ENCODE measurements at places on chromosomes 12 and 14.

DNA sequence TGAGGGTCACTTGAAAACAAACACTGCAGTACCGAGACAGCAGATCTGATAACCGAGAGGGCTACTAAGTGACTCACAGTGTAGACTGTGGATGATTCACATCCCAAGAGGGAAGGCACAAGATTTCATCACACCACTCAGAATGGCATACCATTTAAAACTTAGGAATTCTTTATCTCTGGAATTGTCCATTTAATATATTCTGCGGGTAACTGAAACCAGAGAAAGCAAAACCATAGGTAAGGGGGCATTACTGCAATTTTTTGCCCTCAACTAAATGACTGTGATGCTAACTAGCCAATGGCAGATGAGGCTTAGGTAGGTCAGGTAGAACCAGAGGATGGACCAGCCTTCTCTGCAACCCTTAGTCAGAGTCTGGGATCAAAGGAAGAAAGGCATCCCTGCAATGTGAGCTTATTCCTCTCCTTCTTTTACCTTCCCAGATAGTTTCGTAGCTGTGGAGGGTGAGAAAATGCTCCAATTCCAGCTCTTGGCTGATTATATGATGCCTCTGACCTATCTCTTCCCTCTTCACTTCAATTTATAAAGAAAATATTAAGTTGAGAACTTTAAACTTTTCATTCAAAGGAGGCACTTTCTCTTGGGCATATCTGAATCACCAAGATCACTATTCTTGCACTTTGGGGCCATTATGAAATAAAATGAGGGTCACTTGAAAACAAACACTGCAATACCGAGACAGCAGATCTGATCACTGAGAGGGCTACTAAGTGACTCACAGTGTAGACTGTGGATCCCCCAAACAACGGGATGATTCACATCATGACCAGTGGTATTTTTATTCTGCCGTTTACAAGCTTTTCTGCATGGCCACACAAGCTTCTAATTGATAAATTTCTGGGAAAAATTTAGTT is 6.8 kb downstream of the ART4 start:
- peak; percentile 73 for DNase-seq

DNA sequence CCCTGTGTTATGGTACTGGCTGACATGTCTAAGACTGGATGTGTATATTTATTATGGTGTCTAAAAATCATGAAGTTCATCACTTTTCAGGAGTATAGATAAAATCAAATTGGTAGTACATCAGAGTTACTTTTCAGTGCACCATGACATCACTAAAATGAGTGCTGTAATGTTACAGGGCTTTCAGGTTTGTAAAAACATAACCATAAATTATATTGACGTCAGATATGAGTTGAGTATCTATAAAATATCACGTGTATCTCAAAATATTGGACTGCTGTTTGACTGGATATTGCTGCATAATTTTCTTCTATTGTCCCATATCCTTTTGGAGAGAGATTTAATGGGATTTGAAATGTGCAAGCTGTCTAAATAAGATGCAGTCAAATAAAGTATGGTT is 22.0 kb downstream of the NAA30 start:
- no peak for DNase-seq

DNA sequence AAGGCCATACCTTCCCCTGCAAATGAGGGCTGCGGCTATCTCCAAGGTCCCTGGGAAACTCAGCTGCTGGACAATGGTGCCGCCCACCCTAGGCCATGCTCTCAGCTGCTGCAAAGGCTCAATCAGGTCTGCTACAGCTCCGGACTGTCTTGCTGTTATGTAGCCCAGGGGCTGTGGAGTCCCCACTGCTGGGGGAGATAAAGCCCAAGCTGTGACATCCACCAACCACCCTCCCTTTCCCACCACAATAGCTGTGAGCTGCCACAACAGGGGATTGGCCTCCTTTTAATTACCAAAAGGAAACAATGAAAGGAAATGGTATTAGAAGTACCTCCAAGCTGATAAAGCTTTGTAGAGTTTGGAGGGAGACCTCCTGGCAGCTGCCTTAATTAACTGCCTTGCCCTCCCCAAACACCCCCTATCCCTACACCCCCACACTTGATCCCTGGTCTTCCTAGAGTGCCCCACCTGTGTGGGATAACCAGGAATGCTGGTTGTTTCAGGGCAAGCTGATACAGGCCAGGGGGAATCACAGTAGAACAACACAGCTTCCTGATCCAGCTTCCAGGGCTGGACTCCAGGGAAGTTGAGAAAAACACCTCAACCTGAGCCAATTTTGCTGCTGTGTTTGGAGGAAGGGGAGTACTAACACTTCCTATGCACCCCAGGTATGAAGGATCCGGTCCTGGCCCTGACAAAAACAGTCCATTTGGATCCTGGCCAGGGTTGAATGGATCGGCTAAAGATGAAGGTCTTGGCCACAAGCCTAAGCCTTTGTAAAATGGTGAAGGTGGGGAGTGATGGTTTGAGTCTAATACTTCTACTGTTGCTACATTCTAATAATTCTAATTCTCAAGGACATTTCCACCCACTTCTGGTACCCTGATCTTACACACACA is at the start of gene VWF:
TSS of gene VWF (minus strand) at position 260 of the 899 bp plus-strand sequence. CDS start 1,474 bp downstream, outside the sequence.
- DNase-seq, result no peak

DNA sequence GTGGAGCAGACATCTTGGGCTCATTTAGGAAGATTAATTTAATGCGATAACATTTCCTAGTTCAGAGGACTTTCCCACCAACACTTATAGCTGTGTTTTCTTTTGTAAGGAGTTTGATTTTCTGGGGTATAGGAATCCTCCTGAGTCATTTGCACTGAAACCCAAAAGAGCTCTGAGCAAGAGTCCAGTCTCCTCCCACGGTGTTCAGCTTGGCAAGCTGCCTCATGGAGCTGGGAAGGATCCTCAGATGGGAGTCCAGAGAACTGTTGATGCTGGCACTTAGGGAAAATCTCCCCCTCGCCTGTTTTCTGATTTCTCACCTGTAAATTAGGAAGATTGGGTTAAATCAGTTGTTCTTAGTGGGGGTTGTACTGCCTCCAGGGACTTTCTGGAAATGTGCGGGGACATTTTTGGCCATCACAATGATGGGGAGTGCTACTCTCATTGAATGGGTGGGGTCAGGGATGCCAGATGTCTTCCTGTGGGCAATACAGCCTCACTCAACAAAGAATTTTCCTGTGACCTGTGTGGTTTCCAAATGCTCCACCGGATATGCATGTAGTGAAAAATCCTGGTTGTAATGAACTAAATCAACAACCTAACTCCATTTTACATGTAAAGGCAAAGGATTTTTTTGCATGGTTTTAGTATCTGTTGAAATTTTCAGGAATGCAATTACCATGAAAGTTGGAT is 150.6 kb downstream of the ADCK1 start:
- no peak for DNase-seq

DNA sequence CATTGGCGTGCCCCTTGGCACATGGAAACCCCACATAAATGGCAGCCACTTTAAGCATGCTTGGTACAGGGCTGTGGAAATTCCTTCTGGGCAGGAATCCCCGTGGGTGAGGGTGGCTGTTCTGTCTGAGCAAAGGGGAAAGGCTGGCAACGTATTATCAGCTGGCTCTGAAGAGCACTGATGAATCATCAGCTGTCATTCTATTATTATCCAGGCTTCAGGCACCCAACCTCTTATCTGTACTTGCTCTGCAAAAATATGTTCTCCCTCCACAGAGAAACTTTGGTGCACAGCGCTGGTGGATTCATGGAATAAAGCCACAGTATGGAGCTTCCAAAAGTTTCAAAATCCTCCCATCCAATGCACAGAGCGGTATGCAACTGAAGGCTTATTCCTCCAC is 167.1 kb downstream of the TBX5 start:
- DNase-seq, result peak; percentile 6

DNA sequence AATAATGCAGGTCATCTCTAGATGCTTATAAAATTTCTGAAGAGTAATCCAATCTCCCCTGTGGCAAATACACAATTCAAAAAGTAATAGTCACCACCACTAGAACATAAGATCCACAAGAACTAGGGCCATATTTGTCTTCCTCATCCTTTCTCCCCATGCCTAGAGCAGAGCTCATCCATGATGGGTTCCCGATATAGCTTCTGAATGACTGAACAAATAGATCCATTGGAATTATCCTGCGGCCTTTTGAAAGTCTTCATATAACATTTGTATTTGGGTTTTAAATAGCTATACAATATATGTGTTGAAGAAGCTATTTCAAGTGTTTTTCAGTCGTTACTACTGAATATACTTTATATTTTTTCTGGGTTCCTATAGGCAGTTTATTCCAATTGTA is 5.7 kb downstream of the DCN start:
- no peak for DNase-seq

Measured in suppressor macrophage treated with lipopolysaccharide for 1 hour (primary cell).